ENCODE measurements at places on chromosomes 1 and 21.
A peak's percentile ranks its signal among the peaks of the same experiment; 100 is the strongest.

DNA sequence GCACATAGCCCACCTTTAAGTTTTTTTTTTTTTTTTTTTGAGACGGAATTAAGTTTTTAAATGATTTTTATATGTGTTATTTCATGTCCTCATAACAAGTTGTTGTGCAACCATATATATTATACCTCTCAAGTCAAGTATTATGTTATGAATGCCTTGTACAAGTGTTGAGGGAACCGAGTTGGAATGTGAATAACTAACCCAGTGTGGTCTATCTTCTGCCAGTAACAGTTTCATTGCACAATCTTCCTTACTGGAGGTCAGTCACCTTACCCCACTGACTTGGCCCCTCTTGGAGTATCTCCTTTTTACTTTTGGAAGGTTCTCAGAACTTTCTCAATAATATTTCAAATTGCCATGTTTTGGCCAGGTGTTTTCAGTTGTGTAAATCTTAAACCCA is 201.9 kb downstream of the CACNA1E start:
- no peak for DNase-seq

- no peak for DNase-seq
Observed at GRCh38 chr1:89708751-89709375, 75.9 kb downstream of the LRRC8C start.

GRCh38 chr1:7322283-7322785 is 448.8 kb upstream of the VAMP3 start:
- DNase-seq = no peak

- DNase-seq = no peak
Observed at GRCh38 chr1:114597949-114598348, 16.5 kb upstream of the BCAS2 start.

GRCh38 chr1:23178950-23179349 is 10.3 kb upstream of the LUZP1 start:
- no peak for DNase-seq

DNA sequence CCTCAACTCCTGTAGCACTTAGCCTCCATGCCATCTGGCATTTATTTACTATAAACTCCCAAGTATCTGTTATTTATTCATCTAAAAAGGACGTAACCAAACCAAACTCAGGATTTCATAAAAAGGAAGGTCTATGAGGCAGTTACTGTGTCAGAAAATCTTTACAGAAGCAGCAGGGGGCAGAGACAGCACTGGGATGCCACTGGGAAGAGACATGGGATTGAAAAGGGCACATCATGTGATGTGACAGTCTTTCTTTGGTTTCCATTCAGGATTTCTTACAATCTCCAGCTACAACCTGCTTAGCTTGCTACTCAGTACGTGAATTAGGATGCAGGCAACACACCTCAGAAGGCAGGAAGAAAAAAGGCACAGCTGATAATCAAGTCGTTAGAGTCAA is 31.2 kb downstream of the SPRTN start:
- no peak for DNase-seq

GRCh38 chr21:18985584-18985983 is 582.0 kb upstream of the TMPRSS15 start:
- DNase-seq = no peak

DNA sequence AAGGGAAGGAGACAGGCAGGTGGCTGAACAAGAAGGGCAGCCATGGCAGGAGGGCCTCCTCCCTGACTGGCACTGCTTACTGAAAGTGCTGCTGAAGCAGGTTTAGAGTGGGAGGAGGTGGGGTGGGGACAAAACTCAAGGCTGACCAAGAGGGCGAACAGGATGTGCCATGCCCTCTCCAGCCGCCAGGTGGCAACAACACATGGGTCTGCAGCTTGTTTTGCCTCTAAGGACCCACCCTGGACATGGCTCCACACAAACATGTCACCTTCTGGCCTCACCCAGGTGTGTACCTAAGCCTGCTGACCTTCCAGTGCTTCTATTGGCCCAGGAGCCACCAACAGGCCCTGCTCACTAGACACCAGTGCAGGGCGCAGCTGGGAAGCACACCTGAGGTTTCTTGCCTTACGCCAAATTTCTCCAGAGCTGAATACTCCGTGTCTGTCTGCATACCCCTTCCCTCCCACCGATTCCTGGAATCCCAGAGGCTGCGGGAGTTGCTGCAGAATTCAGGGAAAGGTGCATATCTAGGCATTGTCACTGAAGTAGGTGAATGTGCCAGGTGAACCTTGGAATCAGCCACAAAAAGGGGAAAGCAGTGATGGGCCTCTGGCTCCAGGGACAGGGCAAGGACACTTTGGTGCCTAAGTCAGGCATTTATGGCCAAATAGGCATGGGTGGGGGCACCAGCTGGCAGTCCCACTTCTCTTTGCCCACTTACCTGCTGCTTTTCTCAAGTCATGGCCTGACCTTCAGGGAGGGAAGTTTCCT is 5.3 kb downstream of the PSRC1 start:
- DNase-seq = peak; percentile 12

DNA sequence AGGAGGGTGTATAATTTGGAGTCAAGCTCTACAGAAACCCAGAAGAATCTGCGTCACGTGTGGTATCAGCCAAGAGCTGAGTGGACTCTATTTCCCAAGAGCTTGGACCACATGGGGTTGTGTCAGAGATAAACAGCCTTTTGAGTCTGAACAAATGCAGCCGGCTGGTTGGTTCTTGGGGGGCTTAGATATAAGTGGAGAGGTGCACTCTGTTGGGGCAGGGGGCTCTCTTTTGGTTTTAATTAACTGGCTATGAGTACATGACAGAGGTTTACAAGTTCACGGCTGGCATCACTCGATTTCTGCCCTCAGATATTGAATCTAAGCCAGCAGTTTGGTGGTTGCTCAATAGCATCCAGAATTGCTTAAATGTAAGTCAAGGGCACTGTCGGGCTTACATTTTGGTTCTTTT is 501 bp upstream of the MRAP start:
- DNase-seq = no peak

DNA sequence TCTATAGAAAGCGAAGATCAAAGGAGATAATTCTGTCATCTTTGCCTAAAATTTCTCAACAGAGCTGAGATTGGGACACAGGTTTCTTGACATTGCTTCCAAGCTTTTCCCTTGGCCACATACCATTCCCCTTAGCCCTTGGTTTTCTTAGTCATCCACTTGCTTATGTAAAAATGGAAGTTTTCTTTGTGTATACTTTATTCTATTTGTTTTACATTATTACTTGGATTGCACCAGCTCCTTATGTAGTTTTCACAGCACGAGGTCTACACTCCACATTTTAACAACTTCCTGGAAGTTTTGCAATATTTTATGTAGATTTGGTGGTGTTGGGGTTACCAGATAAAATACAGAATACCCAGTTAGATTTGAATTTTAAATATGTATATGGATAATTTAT is 129.8 kb downstream of the PLA2G4A start:
- DNase-seq = no peak

DNA sequence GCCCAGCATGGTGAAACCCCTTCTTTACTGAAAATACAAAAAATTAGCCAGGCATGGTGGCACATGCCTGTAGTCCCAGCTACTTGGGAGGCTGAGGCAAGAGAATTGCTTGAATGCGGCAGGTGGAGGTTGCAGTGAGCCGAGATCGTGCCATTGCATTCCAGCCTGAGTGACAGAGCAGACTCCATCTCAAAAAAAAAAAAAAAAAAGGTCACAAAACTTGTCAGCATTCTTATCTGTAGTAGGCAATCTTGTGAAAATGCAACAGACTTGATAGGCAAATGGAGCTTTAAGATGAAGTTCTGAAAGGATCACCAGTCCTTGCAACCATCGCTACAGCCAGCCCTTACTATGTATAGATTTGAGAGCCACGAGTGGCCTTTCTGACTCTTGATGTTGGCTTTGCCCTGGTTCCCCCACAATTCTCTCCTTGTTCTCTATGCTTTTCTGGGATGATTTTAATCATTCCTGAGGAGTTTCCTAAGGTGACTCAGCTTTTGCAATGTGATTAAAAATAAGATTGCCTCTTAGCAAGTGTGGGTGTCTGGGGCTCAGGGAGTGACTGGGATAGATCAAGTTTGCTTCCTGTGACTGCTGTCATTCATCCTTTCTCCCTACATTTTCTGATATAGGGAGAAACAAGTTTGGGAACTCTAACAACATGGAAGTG is 7.1 kb upstream of the MAP1LC3C start:
- DNase-seq = no peak

GRCh38 chr1:198007011-198007410 is 89.8 kb downstream of the LHX9 start:
- DNase-seq = no peak

GRCh38 chr1:15068152-15068551 is 85.4 kb upstream of the TMEM51 start:
- no peak for DNase-seq

- DNase-seq = no peak
Observed at GRCh38 chr1:8409106-8409505, 91.2 kb downstream of the SLC45A1 start.

DNA sequence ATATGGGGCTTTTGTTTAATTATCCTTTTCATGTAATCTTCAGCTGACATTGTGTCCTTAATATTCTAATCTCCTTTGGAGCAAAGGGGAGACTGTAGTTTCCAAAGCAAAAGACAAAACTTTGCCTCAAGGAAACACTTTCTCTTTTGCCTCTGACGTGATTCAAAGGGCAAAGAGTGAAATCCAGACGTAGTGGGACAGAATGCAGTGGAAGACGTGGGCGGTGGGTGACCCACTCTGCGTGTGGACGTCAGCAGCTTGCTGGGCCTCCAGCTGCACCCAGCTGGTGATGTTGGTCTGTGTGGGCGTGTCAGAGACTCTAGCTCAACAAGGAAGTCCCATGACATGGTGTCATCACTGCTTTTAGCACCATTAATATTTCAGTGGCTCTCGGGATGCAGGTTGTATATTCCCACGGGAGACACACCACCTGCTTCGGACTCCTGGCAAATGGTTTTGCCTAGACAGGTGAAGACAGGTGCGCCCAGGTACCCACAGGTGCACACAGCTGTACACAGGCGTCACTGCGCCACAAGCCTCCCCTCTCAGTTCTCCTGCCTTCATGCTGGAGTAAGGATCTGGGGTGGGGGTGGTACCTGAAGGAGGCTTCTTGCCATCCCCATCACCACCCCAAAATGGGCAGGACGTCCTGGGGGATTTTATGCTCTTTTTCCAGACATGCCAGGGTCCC is 292.1 kb upstream of the VAMP3 start:
- DNase-seq = peak; percentile 35

DNA sequence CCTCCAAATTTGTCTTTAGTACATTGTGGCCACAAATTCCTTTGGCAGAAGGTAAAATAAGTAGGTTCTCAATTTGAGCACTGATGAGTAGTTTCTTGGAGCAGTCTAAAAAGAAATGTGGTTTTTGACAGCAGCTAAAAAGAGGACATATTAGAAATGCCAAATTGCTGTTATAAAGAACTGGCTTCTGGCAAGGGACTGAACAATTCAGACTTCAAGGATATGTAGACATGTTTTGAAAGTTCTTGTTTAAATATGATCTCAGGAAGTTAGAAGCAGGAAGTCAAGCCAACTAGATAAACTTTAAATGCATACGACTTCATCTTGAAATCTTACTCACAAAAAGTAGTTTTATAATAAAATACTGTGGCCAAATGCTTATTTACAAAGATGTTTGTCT is 18.8 kb downstream of the C1orf52 start:
- no peak for DNase-seq

GRCh38 chr1:66274634-66275033 is 259.3 kb upstream of the SGIP1 start:
- no peak for DNase-seq

GRCh38 chr1:51534447-51534846 is 15.4 kb upstream of the EPS15 start:
- DNase-seq = no peak

GRCh38 chr1:167808104-167808503 is 86.3 kb downstream of the MPZL1 start:
- DNase-seq = no peak

DNA sequence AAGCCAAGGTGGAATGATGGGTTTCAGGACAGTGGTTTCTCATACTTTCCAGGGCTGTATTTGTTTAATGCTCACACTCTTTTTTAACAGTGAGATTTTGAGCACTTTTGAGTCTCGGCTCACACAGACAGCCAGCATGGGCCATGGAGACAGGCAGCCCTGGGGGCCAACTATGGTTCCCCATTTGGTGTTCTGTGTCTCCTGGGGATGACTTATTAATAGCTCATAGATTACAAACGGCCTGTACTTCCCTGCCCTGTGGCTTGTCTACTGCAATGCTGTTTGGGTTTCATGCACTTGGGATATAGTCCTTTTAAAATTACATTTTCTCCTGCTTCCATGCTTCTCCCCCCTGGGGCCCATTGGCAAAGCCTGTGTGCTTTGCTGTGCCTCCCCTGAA is 178.3 kb downstream of the KCNJ6 start:
- no peak for DNase-seq

- DNase-seq = peak; percentile 55
Observed at GRCh38 chr1:53485478-53486394, 26.5 kb downstream of the DMRTB1 start.

DNA sequence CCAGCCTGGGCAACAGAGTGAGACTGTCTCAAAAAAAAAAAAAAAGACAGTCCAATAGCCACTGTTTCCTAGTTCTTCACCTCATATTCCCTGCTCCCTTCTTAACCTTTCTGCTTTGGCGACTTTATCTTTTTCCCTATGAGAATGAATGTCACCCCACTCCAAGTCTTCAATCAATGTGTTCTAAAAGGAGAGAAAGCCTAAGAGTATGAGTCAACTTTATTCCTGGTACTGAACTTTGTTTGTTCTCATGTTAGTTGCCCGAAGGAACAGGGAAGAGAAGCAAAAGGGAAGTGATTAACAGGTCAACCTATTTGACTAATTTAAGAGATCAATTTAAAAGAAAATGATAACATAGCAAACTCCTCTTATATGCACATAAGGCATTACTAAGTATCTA is 39.9 kb upstream of the SLC16A1 start:
- DNase-seq = no peak

GRCh38 chr1:41582004-41582325 is 97.5 kb upstream of the EDN2 start:
- no peak for DNase-seq

DNA sequence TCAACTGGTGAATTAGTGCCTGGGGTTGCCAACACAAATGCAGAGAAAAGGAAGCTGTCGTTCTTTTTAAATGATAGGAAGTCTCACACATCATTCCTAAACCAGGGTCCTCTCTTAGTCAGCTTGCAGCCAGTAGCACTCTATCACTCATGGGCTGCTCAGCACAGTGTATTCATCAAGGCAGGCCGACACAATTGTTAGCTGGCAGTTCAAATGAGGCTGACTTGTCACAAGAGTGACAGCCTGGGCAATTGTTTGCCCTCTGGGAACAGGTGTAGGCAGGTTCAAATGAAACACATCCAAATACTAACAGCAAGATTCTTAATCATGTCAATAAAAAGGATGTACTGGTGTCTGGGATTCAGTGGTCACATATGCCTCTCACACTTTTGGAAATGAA is 76.9 kb downstream of the ERICH3 start:
- DNase-seq = no peak

- DNase-seq = no peak
Observed at GRCh38 chr1:121522061-121522759, 337.4 kb downstream of the SRGAP2C start.

- DNase-seq = peak; percentile 4
Observed at GRCh38 chr1:220487297-220487820, 40.6 kb upstream of the MARK1 start.

DNA sequence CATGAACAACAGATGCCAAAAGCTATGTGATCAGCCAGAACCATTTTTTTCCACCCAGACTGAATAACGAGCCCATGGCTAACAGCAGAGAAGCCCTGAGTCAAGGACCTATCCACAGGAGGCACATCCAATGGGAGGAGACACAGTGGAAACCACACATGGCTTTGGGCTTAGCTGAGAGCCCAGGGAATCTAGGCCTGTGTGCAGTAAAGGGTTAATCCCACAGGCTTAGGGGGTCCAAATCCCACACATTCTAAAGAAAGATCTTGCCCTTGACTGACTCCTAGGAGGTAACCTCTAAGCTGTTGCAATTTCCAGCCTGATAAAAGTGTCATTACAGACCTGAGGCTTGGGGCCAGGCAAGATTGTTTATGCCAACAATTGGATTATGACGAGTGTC is 194.5 kb downstream of the DSCAM start:
- no peak for DNase-seq

All from NCI-H1092 (cell line).